ENCODE measurements at places on chromosomes 3 and 15. TPM values are rescaled to one million over a fixed set of nuclear protein-coding genes. Genes with fewer than 3 reads are reported as not detected.

The SOX14 gene
- total RNA-seq = not detected

The TSEN2 gene
- total RNA-seq = 17.6 TPM

The PAQR9 gene
- total RNA-seq = not detected

The LRIG1 gene
- 12.4 TPM for total RNA-seq

The SEMA3F gene
- 0.27 TPM for total RNA-seq

The KCNMB3 gene
- total RNA-seq = 6.1 TPM

The CCR1 gene
- 1.1 TPM for total RNA-seq

The H1-8 gene
- total RNA-seq = not detected

The CFAP161 gene
- total RNA-seq = not detected

The VILL gene
- total RNA-seq = 32.9 TPM

The IMPG2 gene
- 0.44 TPM for total RNA-seq

The NLGN1 gene
- total RNA-seq = not detected

The DLL4 gene
- total RNA-seq = 0.36 TPM

The C3orf85 gene
- not detected for total RNA-seq

The GOLGA8G gene
- total RNA-seq = not detected

The GOLGA8O gene
- total RNA-seq = 1.2 TPM

The TNNC1 gene
- total RNA-seq = not detected

The ANKRD34C gene
- total RNA-seq = not detected

The APOD gene
- 0.41 TPM for total RNA-seq

The ADAMTS9 gene
- not detected for total RNA-seq

The CCDC33 gene
- total RNA-seq = not detected

The SMCO1 gene
- not detected for total RNA-seq

The SERPINI1 gene
- 7.0 TPM for total RNA-seq

The HESX1 gene
- 0.39 TPM for total RNA-seq

The GABRR3 gene
- total RNA-seq = not detected

The BCL6 gene
- total RNA-seq = 48.2 TPM

The ASTE1 gene
- 23.0 TPM for total RNA-seq

The BNC1 gene
- not detected for total RNA-seq

The LRRIQ4 gene
- total RNA-seq = 0.71 TPM

The CYFIP1 gene
- 13.1 TPM for total RNA-seq

The PARP3 gene
- total RNA-seq = 17.3 TPM

Measured in B cell (primary cell).